ENCODE measurements at places on chromosomes 3 and 15.

DNA sequence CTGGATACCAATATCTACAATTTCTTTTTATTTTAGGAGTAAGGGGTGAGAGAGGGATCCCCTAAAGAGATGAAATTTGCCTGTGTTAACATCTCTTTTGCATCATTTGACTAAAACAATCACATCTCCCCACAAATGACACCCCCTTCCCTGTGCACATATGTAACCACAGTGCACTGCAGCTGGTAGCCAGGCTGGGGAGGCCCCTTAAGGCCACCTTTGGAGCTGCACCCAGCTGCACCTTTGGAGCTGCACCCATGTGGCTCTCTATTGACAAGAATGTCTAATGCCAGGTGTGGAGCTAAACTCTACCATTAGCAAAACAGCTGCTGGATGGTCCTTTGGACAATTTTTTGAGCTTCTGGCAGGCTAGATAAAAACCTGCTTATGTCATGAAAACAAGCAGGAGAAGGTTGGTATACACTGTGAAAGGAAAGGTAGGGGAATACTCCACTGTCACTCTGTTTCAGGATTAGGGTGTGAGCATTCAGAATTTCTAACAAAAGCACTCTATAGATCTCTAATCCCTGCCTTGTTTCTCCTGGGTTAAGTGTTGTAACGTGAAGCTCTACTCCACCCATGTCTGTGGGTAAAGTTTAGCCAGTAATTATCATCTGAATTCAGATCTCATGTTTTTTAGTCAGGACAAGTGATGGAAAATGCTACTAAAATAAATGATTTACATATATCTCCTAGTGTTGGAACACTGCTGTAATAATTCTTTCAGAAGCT is 52.1 kb downstream of the TFG start:
- no peak for DNase-seq

DNA sequence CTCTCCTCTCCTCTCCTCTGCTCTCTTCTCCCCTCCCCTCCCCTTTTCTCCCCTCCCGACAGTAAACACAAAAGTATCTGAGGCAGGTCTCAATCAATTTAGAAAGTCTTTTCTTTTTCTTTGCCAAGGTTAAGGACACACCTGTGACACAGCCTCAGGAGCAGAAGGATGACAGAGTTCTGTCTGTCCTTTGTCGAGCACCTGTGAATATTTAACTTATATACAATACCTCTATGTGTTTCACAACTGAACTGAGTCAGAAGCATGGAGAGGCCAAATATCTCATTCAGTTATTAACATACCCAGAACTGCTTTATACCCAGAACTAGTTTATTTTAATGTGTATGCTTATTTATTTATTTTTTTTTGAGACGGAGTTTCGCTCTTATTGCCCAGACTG is 81.1 kb upstream of the ROBO1 start:
- DNase-seq, result no peak

DNA sequence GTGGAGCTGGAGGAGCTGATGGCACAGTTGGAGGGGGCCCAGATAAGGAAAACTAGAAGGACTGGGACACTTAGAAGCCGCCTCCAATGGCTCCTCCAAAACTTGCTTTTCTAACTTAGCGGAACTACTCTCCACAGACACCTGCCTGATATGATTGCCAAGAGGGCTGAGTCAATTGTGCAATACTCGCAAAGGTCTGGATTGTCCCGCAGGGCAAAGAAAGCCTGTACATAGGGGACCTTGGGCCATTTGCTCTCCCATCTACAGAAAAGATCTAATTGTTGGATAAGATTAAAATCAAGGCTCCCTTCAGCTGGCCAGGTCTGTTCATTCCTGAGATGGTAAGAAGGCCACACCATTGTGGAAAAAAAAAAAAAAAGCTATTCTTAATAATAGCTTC is 69.7 kb upstream of the ATP11B start:
- no peak for DNase-seq

GRCh38 chr3:71372911-71373637 is 210.5 kb downstream of the FOXP1 start:
- DNase-seq, result peak; percentile 92

- DNase-seq, result no peak
Measured at GRCh38 chr3:55669133-55669532, 182.0 kb upstream of the WNT5A start.

DNA sequence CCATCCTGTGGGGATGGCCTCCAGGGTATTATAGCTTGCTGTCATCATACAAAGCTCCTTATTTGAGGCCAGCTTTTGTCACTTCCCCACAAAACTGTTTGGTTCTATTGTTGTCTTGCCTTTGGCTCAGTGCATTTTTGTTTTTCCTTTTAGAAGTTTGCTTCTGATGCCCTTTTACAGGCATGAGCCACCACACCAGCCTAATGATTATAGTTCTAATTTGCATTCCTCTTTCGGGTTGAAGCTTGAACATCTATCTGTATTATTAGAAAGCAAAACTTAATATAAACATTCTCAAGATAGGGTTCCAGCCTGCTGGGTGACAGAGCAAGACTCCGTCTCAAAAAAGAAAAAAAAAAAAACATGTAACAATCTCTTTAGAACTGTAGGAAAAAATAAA is 39.8 kb downstream of the SMARCC1 start:
- no peak for DNase-seq

DNA sequence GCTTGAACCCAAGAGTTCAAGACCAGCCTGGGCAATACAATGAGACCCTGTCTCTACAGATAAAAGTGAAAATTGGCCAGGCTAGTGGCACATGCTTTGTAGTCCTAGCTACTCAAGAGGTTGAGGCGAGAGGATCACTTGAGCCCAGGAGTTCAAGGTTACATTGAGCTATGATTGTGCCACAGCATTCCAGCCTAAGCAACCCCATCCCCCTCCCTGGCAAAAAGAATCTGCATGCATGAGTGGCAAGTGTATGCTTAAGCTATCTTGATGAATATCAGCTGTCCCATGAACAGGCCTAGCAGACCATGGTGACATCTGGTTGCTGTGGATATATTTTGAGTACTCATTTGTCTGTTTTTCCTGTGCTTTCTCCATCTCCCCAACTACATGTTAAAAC is 4.7 kb downstream of the ATRIP start:
- DNase-seq, result no peak

DNA sequence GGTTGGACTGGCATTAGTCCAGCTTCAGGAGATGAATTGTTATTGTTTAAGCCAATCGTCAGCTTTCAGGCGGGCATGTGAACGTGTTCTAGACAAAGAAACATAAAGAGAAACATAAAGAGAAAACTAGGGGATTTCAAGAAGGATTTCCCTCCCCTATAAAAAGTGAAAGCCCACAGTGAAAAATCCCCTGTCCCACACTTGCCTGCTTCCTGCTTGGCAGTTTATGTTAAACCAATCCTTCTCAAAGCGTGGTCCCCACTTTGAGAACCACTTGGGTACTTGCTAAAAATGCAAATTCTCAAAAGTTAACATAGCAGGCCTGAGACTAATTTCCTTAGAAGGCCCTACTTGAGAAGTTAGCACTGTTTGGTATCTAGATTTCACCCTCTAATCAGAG is 293.0 kb upstream of the SOX14 start:
- no peak for DNase-seq

- DNase-seq, result no peak
Measured at GRCh38 chr15:45481135-45481534, 41.4 kb downstream of the SLC30A4 start.

- no peak for DNase-seq
Measured at GRCh38 chr15:94335616-94336015, 104.3 kb downstream of the MCTP2 start.

GRCh38 chr15:32687556-32687955 is 30.2 kb upstream of the GREM1 start:
- DNase-seq, result no peak

- no peak for DNase-seq
Measured at GRCh38 chr15:61032600-61033286, 196.4 kb downstream of the RORA start.
